ENCODE measurements at places on chromosomes 3 and 15.

- no peak for DNase-seq
Measured at GRCh38 chr3:112650482-112650881, 9.5 kb upstream of the CCDC80 start.

- DNase-seq = no peak
Measured at GRCh38 chr3:190780524-190780923, 82.0 kb downstream of the GMNC start.

GRCh38 chr15:57165992-57166391 lies 210.3 kb upstream of the CGNL1 start:
- DNase-seq = no peak

GRCh38 chr3:94928921-94929320 lies 866.1 kb downstream of the NSUN3 start:
- DNase-seq = no peak

DNA sequence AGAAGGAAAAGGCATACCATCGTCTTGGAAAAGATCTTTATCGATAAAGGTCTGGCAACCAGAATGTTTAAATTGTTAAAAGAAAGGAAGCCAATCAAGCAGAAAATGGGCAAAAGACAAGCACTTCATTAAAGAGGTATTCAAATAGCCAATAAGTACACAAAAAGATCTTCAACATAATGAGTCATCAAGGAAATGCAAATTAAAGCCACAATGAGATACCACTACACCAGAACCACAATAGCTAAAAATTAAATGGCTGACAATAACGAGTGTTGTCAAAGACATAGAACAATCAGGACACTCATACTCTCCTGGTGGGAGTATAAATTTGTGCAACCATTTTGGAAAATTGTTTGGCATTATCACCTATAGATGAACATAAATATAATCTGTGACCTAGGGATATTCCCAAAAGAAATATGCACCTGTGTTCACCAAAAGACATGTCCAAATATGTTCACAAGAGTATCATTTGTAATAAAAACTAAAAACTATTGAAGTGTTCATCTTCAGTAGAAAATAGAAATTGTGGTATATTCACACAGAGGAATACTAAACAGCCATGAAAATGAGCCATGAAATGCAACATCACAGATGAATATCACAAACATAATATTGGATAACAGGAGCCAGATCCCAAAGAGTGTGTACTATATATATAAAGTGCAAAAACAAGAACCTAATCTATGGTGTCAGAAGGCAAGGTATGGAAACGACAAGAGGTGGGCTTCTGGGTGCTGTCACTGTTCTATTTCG lies 14.4 kb upstream of the BTBD1 start:
- no peak for DNase-seq

Data from stimulated activated CD8-positive, alpha-beta memory T cell treated with anti-CD3 and anti-CD28 coated beads, Interleukin-15, amount 100 ng/mL, for 4 hours (primary cell).